ENCODE measurements at places on chromosomes 6 and 20.

- no peak for DNase-seq
Observed at GRCh38 chr6:53828966-53829697, 34.3 kb downstream of the LRRC1 start.

- DNase-seq, result no peak
Observed at GRCh38 chr6:112184951-112185350, 69.4 kb downstream of the LAMA4 start.

GRCh38 chr20:41173791-41174341 is 36.5 kb downstream of the PLCG1 start:
- no peak for DNase-seq

GRCh38 chr6:42520786-42521607 is 42.8 kb upstream of the UBR2 start:
- no peak for DNase-seq

- DNase-seq, result no peak
Observed at GRCh38 chr6:37171201-37171969, 1.4 kb downstream of the PIM1 start.

DNA sequence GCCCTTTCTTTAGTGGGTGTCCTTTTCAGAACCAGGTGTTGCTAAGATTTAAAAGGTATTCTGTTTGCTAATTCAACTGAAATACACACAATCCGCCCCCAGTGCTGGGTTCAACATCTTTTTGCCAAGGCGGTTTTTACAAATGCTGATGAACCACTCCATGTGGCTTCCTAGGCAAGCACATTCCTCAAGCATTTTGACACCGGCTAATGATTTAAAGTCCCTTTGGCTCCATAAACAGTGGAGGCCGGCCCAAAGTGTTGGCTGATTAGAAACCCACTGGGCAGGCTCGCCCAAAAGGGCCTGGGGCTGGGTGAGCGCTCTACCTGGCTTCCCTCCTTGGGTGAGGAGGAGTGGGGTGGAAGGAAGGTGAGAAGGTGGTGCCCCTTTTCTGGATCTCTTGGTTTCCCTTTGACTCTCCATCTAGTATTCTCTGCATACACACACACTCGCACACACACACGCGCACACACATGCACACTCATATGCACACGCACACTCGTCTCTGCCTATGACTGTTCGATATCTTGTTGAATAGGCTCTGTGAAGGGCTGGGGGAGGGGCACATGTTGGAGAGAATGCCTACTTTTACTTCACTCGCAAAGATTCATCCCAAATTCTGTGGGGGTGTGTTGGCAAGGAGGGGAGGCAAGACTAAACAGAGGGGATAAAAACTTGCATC is 66.7 kb upstream of the ARMC2 start:
- no peak for DNase-seq

DNA sequence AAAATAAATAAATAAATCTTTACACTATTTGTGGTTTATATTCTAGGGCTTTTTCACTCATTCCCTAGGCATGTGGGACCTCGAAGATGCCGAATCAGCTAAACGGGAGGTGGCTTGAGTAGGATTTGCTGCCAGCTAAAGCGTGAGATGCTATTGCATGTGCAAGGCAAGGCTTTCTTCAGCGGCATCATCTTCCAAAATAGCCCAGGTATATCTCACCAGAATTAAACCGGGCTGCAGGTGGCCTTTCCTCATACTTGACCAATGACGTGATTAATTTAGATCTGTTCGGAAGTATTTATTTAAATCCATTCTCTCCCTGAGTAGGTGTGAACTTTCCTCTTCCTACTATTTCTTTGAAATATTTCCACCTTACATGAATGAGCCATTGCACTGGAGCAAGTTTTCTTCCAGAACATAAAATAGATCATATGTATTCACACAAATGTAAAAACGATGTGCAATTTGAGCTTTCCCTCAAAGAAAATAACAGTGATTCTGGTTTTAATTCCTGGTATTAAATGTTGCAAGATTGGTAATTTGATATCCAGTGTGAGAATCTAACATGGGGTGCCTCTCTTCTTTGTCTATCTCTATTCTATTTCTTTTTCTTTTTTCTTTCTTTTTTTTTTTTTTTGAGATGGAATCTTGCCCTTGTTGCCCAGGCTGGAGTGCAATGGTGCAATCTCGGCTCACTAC is 24.3 kb upstream of the ZNF217 start:
- no peak for DNase-seq

DNA sequence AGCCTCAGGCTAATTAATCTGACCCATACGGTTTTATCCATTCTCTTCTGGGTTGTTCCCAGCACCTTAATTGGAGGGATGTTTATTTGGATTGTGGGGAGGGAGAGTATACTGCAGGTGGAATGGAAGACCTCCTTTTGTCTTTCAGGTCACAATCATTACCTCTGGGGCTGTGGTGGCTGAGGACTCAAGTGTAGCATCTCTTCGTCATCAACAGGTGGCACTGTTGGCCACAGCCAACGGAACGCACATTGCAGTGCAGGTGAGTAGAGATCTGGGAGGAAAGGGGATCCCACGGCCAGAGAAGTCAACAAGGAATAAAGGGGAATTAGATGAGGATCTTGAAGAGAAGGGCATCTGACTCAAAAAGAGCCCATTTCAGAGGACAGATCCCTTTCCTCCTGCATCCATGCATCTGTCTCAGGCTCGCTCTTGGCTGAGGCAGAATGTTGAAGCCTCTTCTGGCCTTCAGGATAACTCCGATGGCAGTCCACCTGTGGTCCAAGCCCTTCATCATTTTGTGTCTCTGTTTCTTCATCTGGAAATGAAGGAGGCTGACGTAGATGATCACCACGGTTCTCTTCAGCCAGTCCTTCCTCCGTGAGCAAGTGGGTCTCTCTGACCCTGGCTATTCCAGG is 3.2 kb upstream of the DEF6 start:
- DNase-seq, result no peak

GRCh38 chr6:52227495-52227894 is 16.8 kb downstream of the IL17F start:
- DNase-seq, result no peak

- DNase-seq, result no peak
Observed at GRCh38 chr6:130520801-130521200, 155.0 kb downstream of the TMEM200A start.

Data from stimulated activated CD8-positive, alpha-beta memory T cell treated with anti-CD3 and anti-CD28 coated beads, Interleukin-15, amount 100 ng/mL, for 1 hour (primary cell).